H1 (cell line): ENCODE measurements at places on chromosomes 6 and 20. TPM values are rescaled to one million over a fixed set of nuclear protein-coding genes. Genes with fewer than 3 reads are reported as not detected.

The TAAR6 gene
- 0.06 TPM in 2 replicates for polyA plus RNA-seq

The DOK5 gene
- 7.8 and 8.9 TPM in 2 replicates for polyA plus RNA-seq

The SIRPD gene
- not detected in 2 replicates for polyA plus RNA-seq

The MEI4 gene
- polyA plus RNA-seq, result 0.05 TPM in 2 replicates

The TBC1D22B gene
- 10.1 and 11.6 TPM in 2 replicates for polyA plus RNA-seq

The PTPRK gene
- 11.4 and 24.4 TPM in 2 replicates for polyA plus RNA-seq

The RAET1L gene
- polyA plus RNA-seq, result not detected in 2 replicates

The RIPPLY2 gene
- 1.3 and 1.5 TPM in 2 replicates for polyA plus RNA-seq

The KIF13A gene
- polyA plus RNA-seq, result 10.4 and 14.7 TPM in 2 replicates

The ATRN gene
- polyA plus RNA-seq, result 10.0 and 12.0 TPM in 2 replicates

The GJA1 gene
- polyA plus RNA-seq, result 289 and 468 TPM in 2 replicates

The RAB32 gene
- polyA plus RNA-seq, result 2.0 and 3.9 TPM in 2 replicates

The NDRG3 gene
- polyA plus RNA-seq, result 19.8 and 25.7 TPM in 2 replicates

The IMPG1 gene
- 0.02 TPM in 2 replicates for polyA plus RNA-seq

The PPP1R14C gene
- 0.13 and 0.30 TPM in 2 replicates for polyA plus RNA-seq

The DNAH8 gene
- under 0.01 TPM in 1 of 2 replicates, not detected in the other for polyA plus RNA-seq

The ASIP gene
- not detected in 2 replicates for polyA plus RNA-seq

The KIF25 gene
- polyA plus RNA-seq, result 1.5 and 2.5 TPM in 2 replicates

The LINC00237 gene
- 0.22 and 1.4 TPM in 2 replicates for polyA plus RNA-seq

The DSTN gene
- 21.9 and 43.3 TPM in 2 replicates for polyA plus RNA-seq

The ADGRF4 gene
- 0.02 TPM in 1 of 2 replicates, not detected in the other for polyA plus RNA-seq

The PRDM1 gene
- 0.17 and 0.21 TPM in 2 replicates for polyA plus RNA-seq

The MUCL3 gene
- 0.15 and 0.22 TPM in 2 replicates for polyA plus RNA-seq

The PRRT1 gene
- polyA plus RNA-seq, result 0.71 and 1.4 TPM in 2 replicates

The EPB41L2 gene
- 22.5 and 31.8 TPM in 2 replicates for polyA plus RNA-seq

The EEF1A2 gene
- polyA plus RNA-seq, result 7.4 and 17.5 TPM in 2 replicates

The TTLL9 gene
- 0.06 and 0.19 TPM in 2 replicates for polyA plus RNA-seq

The LGSN gene
- polyA plus RNA-seq, result 0.03 and 0.08 TPM in 2 replicates

The CRISP2 gene
- polyA plus RNA-seq, result 0.06 and 0.13 TPM in 2 replicates

The IP6K3 gene
- 0.73 and 0.93 TPM in 2 replicates for polyA plus RNA-seq

The CCN6 gene
- not detected in 2 replicates for polyA plus RNA-seq

The BICRAL gene
- 6.9 and 9.4 TPM in 2 replicates for polyA plus RNA-seq

The IRF4 gene
- polyA plus RNA-seq, result 0.77 and 1.1 TPM in 2 replicates

The USP49 gene
- 6.9 and 10.8 TPM in 2 replicates for polyA plus RNA-seq

The CAP2 gene
- polyA plus RNA-seq, result 6.4 and 7.2 TPM in 2 replicates
